ENCODE measurements at places on chromosomes 3 and 15.

GRCh38 chr3:155173771-155174170, 93.7 kb downstream of the MME start:
- DNase-seq = no peak

- DNase-seq = no peak
These were observed 30.7 kb downstream of the ARHGAP31 start for GRCh38 chr3:119324899-119325298.

GRCh38 chr3:73608456-73609314, 16.1 kb downstream of the PDZRN3 start:
- DNase-seq = no peak

DNA sequence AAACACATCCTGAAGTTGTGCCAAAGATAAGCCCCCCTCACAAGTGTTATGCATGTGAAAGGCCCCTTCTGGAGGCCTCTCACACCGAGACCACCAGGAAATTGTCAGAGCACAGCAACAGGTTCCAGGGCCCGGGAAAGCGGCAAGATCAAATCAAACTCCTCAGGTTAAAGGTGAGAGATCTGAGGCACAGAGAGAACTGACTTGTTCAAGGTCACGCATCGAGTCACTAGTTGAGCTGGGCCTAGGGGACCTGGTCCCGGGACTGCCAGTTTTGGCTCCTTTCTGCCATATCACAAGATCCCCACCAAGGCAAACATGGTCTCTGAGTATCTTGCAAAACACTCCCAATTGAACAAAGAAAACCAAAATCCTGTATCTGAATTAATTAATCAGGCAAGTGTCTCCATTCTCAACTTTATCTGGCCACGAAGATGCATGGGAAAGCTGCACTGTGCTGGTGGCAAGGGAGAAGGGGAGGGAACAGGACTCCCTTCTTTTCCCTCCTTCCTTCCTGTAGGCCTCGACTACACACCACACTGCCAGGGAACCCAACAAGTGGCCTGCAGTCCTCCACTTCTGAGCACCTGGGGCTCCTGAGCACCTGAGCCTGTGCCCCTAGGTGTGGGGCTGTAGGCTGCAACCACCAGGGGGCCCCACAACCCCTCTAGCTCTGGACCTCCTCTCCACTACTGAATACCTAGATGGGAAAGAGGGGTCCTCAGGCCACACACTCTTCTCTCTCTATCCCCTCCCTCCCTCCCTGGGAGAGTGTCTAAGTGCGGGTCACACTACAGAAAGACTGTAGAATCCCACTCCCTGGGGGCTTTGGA, 37.3 kb downstream of the ANP32A start:
- DNase-seq = peak; percentile 55

DNA sequence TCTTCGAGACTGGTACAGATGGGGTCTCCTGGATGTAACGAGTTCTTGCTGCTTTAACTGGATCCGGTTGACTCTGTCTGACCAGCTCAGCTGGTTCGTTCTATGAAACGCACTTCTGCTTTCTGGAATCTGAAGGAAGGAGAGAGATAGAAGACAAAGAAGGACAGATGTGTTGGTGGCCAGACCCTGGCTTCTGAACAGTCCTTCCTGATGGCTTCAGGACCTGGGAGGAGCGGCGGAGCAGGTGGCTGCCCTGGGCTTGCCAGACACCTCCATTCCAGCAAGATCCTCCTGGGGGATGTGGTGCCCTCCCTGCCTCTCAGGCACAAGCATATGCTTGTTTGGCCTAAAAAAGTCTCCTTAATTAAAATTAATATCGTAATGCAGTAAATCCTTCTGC, 99.9 kb downstream of the APBA2 start:
- DNase-seq = no peak

- no peak for DNase-seq
These were observed 323.1 kb upstream of the ATP11B start for GRCh38 chr3:182470187-182470586.

All from urothelium cell line (cell line).